H9 (cell line): ENCODE measurements at places on chromosomes 7 and 10.

DNA sequence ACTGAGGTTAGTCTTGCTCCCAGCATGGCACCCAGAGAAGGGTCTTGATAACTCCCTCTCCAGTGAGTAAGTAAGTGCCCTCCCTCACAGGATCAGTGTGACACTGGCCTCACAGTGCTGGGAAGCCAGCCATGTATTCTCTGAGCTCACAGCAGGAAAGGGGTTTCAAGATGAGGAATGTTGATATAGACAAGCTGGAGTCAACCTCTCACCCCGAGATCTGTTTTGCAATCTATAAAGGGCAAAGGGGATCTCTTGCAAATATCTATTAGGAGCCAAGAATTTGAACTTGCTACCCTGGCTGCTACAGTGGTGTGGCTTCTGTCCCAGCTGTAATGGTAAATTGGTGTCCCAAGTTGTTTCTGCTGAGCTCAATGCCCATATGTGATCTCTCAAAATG lies 70.2 kb upstream of the ADAM12 start:
- no peak for DNase-seq

DNA sequence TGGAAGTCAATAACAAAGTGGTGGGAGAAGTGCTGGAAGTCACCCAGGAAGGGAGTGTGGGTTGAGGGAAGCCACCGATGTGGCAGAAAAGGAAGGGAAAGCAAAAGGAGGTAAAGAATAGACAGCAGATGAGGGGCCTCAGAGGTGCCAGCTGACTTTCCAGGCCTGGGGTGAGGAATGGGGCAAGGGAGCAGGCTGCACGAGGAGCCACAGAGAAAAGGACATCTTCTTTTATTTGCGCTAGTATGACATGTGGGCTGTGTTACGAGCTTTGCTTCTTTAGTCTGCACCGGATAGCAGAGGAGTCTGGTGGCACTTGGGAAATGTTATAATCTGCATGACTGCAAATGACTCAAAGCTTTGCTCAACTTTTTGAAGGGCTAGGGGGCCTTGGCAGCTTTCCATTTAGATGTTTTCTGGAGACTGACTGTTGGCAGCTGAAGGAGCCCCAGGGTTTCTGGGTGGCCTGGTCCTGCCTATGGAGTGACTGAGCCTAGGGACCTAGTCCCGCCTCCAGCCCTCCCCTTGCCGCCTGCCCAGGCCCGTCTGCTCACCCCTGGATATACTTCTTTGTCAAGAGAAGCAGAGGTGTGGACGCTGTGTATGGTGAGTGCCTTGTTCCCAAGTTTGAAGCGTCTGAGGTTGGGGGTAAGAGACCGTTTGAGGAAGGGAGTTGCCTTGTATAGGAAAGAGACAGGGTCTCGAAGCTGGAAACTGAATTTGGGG lies 5.1 kb downstream of the PRXL2A start:
- no peak for DNase-seq

DNA sequence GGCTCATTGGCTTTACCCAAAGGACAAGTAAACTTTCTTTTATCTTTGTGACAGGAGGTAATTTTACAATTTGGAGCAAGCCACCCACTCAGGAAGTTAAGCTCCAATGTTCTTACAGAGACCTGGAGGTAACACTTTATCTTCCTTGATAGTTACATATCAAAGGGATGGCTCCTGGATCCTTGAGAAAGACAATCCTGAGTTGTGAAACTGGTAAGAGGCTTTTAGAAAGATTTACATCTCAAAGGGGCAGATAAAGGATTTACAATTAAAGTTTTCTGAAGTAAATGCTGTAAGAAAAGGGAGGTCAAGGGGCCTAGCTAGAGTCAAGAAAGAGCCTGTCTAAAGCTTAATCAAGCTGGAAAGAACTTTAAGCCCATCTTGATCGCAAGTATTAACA lies 124.4 kb upstream of the ZNF804B start:
- no peak for DNase-seq

DNA sequence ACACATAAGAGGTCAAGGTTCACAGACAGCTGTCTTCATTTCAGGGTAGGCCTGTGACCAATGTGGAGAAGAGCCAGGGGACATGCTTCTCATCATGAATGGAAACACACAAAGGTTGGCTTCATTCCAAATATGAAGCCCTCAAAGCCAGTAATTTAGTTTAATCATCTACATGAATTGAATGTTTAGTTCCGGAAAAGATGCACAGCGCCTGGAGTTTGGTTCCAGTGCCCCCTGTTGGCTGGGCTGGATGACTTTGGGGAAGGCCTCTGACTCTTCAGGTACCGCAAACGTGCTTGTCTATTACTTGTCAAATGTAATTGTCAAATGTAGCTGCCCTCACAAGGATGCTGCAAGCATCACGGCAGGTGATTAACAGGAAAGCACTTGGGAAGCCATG lies 130.7 kb downstream of the ADRA2A start:
- DNase-seq: no peak

GRCh38 chr10:5744849-5745248 lies 60.2 kb downstream of the TASOR2 start:
- DNase-seq: no peak

- no peak for DNase-seq
These were observed 72.8 kb downstream of the CCNY start for GRCh38 chr10:35409094-35409582.

DNA sequence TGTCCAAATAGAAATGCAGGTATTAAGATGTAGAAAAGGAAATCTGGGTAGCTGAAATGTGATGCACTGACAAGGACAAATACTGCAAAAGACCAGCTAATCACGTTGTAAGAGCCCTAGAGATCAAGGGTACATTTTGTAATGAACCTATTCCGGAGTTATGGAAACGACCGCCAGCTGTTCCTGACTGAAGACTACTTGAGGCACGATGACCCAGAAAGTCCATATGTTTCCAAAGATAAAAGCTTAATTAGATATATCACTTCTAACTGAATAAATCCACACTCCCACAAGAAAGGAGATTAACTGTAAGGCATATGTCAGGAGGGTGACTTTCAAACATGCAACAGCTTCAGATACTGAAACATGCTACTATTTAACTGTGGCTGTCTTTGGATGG lies 253.5 kb downstream of the NSUN6 start:
- no peak for DNase-seq

GRCh38 chr7:157558875-157559595 lies 222.2 kb downstream of the DNAJB6 start:
- no peak for DNase-seq

GRCh38 chr7:96304573-96304972 lies 17.3 kb downstream of the SLC25A13 start:
- no peak for DNase-seq

DNA sequence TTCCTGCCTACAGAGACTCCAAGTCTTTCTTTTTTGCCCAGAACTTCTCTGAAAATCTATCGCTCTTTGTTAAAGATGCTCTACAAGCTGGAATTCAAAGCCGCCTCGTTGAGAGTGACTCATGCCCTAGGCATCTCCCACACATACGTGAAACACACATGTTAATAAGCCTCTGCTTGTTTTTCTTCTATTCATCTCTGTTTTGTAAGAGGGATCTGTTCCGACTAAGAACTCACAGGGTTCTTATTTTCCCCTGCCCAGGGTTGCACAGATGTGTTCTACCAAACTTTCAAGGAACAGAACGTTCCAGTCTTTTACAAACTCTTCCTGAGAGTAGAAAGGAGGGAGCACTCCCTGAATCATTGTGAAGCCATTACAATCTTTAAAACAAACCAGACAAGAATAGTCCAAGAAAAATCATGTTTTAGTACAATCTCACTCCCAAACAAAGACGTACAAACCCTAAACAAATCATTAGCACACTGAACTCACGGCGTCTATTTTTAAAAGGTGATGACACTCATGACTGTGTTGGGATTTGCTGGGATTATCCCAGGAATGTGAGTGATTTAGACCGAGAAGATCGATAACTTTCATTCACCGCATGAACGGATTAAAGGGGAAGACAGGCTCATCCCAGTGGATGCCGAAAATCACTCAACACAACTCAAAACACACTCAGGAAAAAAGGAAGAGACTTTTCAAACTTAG lies 55.3 kb upstream of the INPP5A start:
- no peak for DNase-seq

DNA sequence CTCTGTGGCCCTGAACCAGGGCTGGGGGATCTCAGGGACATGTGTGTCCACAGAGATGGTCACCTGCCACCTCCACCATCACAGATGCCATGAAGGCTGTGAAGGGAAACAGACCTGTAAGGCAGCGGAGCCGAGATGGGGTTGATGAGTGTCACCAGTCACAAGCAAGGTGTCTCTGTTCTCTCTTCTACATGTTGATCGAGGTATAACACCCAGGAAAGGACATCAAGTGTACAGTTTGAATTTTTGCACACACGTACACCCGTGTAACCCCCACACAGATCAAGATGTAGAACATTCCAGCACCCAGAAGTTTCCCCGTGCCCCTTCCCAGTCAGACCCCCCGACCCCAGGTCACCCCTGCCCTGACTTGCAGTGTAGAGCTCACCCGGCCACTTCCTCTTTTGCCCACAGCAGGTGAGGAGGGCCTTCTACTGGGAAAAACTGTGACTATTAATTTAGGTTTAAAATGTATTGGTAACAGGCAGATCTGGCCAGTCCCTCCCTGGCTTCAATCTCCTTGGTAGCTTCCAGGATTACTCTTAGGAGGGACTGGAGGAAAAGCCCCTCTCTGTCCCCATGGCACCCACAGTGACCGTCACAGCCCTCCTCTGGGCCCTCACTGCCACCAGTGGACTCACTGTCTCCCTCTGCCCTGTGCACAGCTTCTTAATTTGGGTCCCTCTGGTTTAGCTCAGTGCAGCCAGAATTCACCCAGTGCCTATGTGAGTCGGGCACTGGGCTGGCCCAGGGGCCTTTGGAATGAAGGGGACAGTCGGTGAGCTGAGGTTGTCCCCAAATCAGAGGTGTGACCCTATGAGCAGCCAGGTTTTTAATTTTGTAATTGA lies 108.2 kb downstream of the LHPP start:
- DNase-seq: no peak

- DNase-seq: no peak
These were observed 146.7 kb upstream of the NPY start for GRCh38 chr7:24137338-24137737.

DNA sequence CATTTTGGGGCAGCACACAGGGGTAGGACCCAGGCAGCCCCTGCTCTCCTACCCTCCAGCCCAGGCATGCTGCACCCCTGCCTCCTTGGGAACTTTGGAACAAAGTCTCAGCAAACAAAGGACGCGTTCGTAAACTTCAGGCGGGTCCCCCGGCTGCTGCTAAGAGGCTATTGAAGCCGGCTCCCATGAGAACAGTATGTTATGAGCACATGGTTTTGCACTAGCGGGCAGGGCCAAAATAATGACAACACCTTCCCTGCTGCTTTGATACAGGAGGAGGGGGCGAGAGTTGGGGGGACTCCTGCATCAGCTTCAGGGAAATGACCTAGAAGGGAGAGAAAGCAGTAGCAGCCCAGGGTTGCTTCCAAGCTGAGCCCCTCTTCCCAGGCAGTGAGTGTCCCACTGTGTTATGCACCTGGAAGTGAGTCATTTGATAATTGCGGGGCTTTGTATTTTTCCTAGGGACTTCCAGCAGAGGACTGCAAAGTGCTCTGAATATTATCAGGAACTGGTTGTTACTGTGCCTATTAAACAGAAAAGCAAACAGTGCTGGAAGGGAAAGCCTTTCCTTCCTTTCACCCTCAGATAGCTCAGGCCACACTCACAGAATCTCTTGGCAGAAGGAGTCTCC lies 6.9 kb downstream of the ITPRIP start:
- peak; percentile 57 for DNase-seq
